ENCODE measurements at places on chromosomes 11 and 22.
A peak's percentile ranks its signal among the peaks of the same experiment; 100 is the strongest.

- DNase-seq = no peak
- no peak overlapping the region for H3K27ac ChIP-seq
- H3K4me1 ChIP-seq = no peaks in the 10 kb centered on the region
- H3K4me3 ChIP-seq = no peak overlapping the region
Observed at GRCh38 chr22:40939202-40939601, 12.0 kb upstream of the RBX1 start.

DNA sequence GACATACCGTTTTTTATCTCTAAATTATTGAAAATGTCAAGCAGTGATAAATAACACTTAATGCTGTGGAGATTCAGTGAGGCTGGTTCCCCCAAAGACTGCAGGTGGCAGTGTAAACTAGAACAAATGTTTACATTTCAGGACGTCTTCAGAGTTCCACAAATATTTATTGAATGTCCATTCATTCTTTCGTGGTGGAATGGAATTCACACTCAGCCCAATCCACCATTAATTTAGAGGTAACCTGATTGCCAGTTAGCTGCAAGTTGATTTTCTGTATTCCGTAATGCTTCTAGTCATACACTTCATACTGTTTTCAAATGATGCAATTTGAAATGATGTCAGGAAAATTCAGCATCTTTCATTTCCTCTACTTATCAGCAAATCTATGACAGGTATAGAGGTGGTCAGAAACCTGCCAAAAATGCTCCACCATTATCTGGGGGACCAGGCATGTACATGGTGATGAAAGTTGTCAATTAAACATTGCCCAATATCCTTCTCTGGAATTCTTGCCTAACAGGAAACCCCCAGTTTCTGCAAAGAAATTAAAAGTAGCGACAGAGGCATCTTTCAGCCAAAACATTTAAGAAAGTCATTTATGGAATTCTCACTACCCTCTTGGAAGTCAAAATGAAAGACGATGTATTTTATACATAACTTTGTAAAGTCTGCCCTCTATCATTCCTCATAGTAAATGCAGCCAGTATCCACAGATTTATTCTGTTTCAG is 94.3 kb upstream of the BMAL1 start:
- DNase-seq = peak; percentile 24
- H3K27ac ChIP-seq = no peak overlapping the region
- H3K36me3 ChIP-seq = no peaks in the 10 kb centered on the region
- no peaks in the 10 kb centered on the region for H3K27me3 ChIP-seq
- H3K4me3 ChIP-seq = no peak overlapping the region

DNA sequence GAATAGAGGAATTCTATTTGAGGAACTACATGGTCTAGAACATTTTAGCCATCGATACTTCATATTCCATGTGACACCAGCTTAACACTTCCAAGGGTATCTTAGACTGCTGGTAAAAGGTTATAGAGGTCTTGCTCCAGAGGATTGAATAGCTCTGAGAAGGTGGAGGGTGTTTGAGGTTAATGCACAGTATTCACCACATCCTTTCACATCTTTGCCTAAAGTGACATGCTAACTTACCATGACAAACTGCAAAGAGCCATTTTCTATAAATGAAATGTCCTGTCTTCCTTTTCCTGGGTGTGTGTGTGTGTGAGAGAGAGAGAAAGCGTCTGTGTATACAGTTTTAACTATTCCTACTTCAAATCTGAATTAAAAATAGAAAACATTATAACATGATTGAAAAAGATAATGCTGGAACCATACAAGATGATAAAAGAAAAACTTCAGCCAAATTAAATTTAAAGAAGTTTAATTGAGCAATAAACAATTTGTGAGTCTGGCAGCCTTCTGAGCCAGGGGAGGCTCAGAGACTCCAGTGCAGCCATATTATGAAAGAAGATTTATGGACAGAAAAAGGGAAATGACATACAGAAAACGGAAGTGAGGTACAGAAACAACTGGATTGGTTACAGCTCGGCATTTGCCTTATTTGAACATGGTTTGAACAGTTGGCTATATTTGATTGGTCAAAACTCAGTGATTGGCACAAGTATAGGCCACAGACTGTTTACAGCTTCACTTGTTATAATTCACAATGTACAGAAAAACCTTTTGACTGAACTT is 320.9 kb upstream of the CCDC179 start:
- no peaks in the 10 kb centered on the region for H3K36me3 ChIP-seq
- H3K27me3 ChIP-seq = no peaks in the 10 kb centered on the region
- DNase-seq = no peak
- no peak overlapping the region for H3K4me3 ChIP-seq
- H3K27ac ChIP-seq = no peak overlapping the region
- H3K4me1 ChIP-seq = no peaks in the 10 kb centered on the region

- no peak for DNase-seq
- no peaks in the 10 kb centered on the region for H3K27me3 ChIP-seq
- no peak overlapping the region for H3K4me3 ChIP-seq
- peak overlapping the region; percentile 67 for H3K27ac ChIP-seq
- H3K36me3 ChIP-seq = no peaks in the 10 kb centered on the region
Observed at GRCh38 chr11:96299155-96299888, 43.7 kb downstream of the MAML2 start.

DNA sequence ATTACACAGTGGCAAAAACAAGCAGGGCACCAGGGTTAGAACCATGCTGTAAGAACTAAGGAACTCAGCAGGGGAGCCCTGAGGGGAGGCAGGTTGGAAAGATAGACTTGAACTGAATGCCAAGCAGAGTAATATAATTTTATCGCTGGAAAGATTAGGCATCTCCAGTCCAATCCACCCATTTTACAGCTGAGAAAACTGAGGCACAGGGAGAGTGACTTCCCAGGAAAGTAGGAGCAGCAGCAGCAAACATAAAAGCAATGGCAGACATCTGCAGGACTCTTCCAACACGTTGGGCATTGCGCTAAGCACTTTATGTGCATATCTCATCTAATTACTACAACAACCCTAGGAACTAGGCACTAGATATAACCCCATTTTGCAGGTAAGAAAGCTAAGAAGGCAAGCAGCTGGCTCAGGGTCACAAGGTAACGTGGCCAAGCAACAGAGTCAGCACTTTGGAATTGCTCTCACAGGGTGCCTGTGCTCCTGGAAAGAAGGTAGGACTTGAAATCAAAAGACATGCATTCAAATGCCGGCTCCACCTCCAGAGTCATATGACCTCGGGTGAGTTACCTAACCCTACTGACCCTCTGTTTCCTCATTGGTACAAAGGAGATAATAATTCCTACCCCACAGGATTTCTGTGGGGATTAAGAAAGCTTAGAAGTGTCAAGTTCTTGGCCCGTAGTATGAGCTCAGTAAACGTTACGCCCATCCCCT is 215.3 kb downstream of the BARX2 start:
- H3K27ac ChIP-seq = no peak overlapping the region
- no peaks in the 10 kb centered on the region for H3K27me3 ChIP-seq
- H3K4me3 ChIP-seq = no peak overlapping the region
- DNase-seq = no peak
- H3K4me1 ChIP-seq = no peaks in the 10 kb centered on the region

DNA sequence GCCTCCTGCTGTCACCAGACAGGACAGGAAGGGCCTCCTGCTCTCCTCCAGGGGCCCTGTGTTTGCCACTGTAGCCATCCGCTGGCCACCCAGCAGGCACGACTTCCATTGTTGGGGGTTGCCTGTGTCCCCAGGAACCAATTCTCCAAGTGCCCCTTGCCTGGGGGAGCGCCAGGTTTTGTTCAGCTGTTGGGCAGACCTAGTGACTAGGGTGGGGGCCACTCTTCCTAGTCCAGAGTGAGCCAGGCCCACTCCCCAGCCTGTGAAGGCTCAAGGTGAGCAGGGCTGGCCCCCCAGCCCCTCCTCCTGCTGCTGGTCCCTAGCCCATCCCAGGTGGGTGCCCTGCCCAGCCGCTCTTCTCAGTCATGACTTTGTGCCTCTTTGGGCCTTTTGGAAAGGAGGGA is 30.9 kb downstream of the OSBPL5 start:
- no peaks in the 10 kb centered on the region for H3K4me1 ChIP-seq
- H3K27ac ChIP-seq = no peak overlapping the region
- H3K4me3 ChIP-seq = no peak overlapping the region
- no peaks in the 10 kb centered on the region for H3K27me3 ChIP-seq
- no peaks in the 10 kb centered on the region for H3K36me3 ChIP-seq
- DNase-seq = no peak
